MV-4-11 (cell line): ENCODE measurements at places on chromosomes 12 and 14.

DNA sequence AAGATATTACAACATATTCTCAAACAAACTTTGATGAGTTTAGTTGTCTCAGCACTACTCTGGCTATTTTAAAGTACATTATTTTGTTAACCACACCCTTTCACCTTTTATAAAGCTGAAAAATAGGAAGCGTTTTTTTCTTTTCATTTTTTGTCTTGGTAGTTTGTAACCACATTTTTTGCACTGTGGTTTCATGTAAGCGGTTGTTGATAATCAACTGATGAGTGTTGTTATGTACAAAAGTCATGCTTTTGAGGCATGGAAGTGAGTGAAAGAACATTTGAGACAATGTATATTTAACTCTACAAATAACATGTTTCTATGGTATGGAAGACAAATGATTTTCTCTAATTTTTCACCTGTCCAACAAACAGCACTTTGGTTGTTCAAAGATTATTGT, 52.1 kb upstream of the ATP2B1 start:
- peak; percentile 57 for DNase-seq

DNA sequence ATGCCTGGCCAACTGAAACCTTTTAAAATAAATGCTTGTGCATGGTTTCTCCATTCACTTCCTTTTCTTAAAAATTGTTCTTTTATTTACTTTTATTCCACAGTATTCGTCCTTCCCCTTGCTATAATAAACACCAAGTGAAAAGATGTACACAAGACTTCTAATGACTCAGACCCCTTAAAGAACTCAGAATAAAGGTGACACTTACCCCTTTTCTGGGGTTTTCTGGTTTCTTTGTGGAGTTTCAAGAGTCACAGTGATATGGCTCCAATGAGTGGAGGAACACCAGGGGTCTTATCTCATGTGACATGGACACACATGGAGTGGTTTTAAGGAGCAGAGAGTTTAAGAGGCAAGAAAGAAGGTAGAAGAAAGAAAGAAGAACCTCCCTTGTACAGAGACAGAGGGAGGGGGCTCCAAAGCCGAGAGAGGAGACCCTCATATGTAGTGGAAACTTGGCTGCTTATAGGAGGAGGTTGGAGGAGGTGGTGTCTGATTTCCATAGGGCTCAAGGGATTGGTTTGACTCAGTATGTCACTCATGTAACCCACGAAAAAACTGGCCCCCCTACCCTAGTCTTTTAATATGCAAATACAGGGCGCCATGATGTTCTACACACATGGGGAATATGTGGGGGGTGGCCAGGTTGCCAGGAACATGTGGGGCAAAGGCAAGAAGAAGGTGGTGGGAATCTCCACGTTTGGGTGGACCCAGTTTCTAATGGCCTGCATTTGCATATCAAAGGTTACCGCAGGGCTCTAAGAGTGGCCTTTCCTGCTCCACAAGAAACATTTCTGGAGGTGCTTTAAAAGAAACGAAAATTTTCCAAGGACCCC, 22.1 kb upstream of the CD69 start:
- no peak for DNase-seq

DNA sequence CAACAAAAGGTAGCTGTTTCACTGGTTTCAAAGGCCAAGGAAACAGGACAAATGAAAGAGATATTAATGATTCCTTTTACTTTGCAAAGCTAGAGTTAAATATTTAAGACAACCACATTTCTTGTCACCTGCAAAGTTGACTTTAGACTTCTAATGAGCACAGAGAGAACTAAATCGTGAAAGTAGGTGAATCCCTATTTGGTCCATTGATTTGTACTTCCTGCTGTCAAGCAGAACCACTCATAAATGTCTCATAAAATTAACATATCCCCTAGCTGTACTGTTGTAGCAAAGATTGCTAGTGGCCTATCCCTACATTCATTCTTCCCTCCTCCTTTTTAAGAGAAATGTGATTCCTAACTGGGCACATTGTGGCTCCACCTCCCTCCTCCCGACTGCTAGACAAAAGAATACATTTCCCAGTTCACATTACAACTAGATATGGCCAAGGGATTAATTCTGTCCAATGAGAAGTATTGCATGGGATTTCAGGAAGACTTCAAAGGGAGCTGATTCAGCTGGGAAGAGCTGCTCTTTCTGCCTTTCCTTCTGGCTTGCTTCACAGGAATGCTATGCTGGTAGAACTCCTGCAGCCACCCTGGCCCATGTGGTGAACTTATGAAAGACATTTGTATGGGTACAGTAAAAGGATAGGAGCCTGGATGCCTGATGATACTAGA, 227.5 kb upstream of the ABCD2 start:
- DNase-seq: no peak

DNA sequence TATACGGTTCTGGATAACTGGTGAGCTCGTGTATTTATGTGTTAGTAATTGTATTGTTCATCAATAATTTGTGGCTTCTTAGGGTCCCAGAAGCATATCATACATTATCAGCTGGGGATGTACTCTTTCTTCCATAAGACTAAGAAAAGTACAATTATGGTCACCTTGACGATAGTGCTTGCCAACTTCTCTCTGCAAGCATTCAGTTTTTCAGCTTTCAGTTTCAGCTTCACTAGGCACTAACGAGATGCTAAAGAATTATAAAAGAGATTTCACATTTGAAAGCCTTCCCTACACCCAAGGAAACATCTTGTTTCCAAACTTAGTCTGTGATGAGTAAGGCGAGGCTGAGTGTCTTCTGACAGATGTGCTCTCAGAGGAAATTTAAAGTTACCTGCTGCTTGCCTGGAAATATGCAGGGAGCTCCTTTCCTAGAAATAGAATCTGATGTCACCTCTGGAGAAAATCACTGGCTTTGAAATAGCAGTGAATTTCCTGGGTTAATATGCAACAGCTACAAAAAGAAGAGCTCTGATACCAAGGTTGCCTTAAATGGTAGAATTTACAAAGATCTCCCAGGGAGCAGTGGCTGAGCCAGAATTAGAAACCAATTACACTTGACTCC, 1419.9 kb upstream of the TMEM132C start:
- DNase-seq: no peak

DNA sequence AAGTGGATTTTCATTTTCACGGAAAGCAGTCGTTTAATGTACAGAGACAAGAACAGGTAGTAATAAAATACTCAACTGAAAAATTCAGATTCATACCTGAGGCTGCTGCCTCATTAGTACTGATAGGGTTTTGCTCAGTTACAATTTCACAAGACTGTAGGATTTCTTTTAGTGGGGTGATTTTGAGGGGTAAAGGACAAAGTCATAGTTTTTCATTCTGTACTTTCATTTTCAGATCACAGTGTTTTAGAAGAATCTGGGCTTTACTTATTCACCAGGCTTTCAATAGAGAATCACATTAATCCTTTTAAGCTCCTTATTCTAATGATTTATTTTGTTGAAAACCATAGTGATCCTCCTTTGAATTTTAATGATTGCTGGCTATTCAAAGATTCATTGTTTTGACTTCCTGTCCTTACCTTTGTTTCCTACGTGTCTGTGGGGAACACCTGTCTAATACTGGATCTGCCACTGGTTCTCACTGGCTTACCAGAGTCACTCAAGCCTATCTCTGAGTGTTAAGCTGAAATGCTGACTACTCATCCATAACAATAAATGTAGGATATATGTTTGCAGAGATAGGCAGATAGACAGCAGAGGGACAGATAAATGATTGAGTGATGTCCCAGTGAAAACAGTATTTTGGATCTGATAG, 243.8 kb upstream of the NPAS3 start:
- no peak for DNase-seq

- no peak for DNase-seq
Observed at GRCh38 chr12:52779914-52780313, 2.8 kb upstream of the KRT76 start.

- DNase-seq: no peak
Observed at GRCh38 chr14:105913861-105914260, 387.5 kb downstream of the TMEM121 start.

GRCh38 chr12:79634957-79635471, 55.8 kb downstream of the PAWR start:
- DNase-seq: no peak

GRCh38 chr12:102833687-102834441, 83.2 kb downstream of the PAH start:
- DNase-seq: no peak

DNA sequence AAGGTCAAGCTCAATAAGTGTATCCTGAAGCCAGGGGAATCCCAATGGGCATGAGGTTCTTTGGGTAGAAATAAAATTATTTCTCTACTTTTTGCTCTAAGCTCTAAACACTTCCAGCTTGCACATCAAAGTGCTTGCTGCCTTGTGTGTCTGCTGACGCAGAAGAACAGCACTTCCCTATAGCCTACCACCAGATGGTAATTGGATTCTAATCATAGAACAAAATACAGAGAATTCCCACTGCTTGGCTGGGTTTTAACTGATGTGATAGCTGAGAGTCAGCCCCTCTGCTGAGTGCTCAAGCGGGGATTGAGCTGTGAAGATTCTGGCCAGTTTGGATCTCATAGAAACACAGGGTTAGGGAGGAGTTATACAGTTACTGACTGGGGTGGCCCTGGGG, 132.4 kb upstream of the GZMB start:
- DNase-seq: no peak

DNA sequence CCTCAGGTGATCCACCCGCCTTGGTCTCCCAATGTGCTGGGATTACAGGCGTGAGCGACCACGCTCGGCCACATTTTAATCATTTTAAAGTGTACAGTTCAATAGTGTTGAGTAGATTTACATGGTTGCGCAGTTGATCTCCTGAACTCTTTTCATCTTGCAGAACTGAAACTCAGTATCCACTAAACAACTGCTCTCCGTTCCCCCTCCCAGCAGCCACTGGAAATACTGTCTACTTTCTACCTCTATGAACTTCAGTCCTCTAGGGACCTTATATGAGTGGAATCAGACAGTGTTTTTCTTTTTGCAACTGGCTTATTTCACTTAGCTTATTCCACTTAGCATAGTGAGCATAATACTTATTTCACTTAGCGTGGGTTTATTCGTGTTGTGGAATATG, 53.7 kb downstream of the KCTD10 start:
- peak; percentile 73 for DNase-seq

DNA sequence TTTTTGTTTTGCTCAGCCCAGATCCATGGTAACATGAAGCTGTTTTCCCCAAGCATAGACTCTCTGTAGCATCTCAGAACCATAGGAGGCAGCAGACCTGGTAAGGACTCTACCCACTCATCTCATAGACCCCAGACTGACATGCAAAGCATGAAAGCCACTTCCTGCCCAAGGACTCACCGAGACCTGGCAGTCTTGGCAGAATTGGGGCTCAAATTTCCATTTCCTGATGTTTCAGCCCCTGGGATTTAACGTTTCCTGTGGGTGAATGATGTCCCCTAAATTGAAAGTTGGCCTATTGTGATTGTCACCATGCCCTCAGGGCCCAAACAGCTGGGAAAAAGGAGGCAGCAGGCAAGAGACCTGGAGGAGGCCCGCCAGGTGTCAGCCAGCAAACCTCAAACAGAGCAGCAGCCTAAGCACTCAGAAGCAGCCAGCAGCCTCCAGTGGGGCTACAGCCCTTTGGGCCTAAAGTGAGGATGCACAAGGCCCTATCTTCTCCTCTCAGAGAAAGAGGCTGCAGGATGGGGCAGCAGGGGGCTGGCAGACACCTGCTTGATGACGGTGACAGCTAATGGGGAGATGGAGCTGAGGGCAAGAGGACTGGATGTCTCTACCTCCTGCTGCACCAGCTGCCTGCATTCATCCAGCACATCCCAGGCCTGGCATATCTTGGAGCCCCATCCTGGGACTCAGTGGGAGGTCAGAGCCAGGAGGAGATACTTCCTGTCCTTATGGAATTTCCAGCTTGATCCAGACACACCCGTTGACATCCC, 8.5 kb downstream of the KRT85 start:
- DNase-seq: no peak

DNA sequence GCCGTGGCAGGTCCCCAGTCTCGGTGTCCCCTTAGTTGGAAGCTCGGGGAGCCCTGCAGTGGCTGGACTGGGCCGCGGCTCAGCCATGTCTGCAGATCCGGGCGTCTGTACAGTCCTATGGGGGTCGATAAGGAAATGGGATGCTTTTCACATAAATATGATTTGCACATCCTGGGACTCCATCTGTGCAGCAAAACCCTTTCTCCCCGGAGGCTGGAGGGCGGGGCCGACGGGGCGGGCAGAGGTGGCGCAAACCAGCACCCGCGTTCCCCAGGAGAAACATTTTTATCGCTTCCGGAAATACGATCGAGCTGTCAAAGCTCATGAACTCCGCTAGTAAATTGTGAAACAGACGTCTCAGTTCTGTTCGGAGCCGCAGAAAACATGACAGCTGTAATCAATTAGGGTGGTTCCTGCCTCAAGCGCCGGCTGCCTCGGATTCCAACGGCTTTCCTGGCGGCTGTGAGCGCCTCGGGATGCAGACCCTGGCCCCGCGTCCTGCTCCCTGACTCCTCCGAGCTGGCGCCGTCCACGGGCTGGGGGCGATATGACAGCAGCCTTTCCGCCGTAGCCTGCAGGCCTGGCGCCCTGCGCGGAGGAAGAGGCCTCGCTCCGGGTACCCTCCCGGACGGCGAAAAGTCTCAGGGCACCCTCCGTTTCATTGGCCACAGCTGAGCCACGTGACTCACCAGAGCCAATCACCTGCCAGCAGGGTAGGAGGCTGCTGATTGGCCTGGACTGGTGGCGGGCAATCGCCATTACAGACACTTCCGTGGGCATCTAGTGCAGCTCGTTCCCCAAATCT, 23.0 kb downstream of the DIO3 start:
- DNase-seq: no peak

GRCh38 chr12:32100888-32101287, 5.8 kb upstream of the BICD1 start:
- DNase-seq: no peak

- DNase-seq: no peak
Observed at GRCh38 chr12:128644664-128645296, 179.0 kb downstream of the SLC15A4 start.

GRCh38 chr12:113299619-113300237, 35.2 kb downstream of the SLC8B1 start:
- DNase-seq: no peak

- DNase-seq: peak; percentile 94
Observed at GRCh38 chr12:67452119-67452805, 183.1 kb downstream of the CAND1 start.

DNA sequence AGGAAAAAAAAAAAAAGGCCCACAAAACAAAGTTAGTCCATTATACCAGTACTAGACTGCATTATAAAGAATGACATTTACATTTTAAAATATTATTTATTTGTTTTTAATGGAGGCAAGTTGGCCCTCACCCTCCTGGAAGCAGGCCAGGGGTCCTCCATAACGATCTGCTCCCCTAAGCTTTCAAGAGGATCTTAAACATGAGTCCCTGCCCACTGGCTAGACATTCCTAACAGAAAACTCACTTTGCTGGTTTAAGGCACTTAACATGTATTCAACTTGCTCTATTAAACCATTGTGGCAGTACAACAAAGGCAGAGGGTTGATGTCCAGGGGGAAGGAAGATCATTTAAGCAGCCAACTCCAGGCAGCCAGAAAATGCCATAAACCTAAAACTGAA, 111.4 kb downstream of the STXBP6 start:
- DNase-seq: no peak

- DNase-seq: no peak
Observed at GRCh38 chr14:26598081-26598671, 343 bp upstream of the NOVA1 start.
